ENCODE measurements at places on chromosomes 11 and 22. TPM values are rescaled to one million over a fixed set of nuclear protein-coding genes. Genes with fewer than 3 reads are reported as not detected.

The DESI1 gene
- 33.0 TPM for total RNA-seq

The PNPLA5 gene
- total RNA-seq, result not detected

The SLC35F2 gene
- 11.0 TPM for total RNA-seq

The TEX54 gene
- not detected for total RNA-seq

The TMEM80 gene
- total RNA-seq, result 27.1 TPM

The C11orf16 gene
- total RNA-seq, result not detected

The FOLH1 gene
- not detected for total RNA-seq

The SLC1A2 gene
- total RNA-seq, result not detected

The PARVG gene
- 186 TPM for total RNA-seq

The KCNK4 gene
- not detected for total RNA-seq

The OR52I1 gene
- not detected for total RNA-seq

The C11orf65 gene
- 0.74 TPM for total RNA-seq

The BID gene
- total RNA-seq, result 48.4 TPM

The ME3 gene
- total RNA-seq, result 1.0 TPM

The FAM227A gene
- total RNA-seq, result 0.89 TPM

The PAX6 gene
- total RNA-seq, result not detected

All from activated CD8-positive, alpha-beta T cell treated with anti-CD3 and anti-CD28 coated beads, Interleukin-2, amount 10 ng/mL, durations not matched to agents 7 days and 5 days (primary cell).